NCI-H345 (cell line): ENCODE measurements at places on chromosomes 12 and 14.

- DNase-seq: no peak
Measured at GRCh38 chr12:65510007-65510406, 231.5 kb downstream of the MSRB3 start.

DNA sequence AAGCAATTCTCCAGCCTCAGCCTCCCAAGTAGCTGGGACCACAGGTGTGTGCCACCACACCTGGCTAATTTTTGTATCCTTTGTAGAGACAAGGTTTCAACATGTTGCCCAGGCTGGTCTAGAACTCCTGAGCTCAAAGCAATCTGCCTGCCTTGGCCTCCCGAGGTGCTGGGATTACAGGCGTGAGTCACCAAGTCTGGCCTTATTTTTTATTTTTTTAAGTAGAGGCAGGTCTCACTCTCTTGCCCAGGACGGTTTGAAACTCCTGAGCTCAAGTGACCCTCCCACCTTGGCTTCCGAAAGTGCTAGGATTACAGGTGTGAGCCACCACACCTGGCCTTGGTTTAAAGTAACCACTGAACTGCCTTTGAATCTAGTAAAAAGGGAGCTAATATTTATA, 56.8 kb downstream of the SPPL3 start:
- no peak for DNase-seq

GRCh38 chr12:2785017-2785416, 9.8 kb upstream of the FKBP4 start:
- DNase-seq: peak; percentile 6

DNA sequence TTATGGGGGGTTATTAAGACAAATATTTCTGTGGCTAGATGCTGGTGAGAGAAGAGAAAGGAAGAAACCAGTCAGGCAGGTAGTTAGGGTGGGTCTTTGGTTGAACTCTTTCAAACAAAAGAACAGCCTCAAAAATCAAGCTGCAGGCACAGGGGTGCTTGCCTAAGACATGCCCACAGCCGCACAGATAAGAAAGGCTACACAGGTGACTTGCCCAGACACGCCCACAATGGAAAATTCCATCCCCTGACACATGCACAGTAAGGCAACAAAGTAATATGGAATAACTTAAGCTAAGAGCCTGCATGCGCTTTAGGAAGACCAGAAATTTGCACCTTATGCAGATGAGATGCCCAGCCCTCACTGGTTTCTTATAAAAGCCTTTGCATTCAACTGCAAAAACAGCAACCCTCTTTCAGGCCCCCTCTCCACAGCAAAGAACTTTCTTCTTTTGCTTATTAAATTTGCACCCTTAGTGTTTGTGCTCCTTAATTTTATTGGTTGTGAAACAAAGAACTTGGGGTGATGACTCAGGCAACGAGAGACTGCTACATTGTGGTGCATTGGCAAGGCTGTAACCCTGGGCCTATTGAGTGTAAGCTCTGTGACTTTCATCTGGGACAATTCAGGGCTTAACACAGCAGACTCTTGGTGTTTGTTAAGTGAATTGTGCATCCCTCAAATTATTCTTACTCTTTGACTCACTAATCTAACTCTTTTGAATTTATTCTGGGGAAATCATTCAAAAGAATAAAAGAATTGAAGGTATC, 149.4 kb downstream of the RPAP3 start:
- DNase-seq: no peak

GRCh38 chr14:96052541-96053247, 13.5 kb downstream of the C14orf132 start:
- DNase-seq: no peak

DNA sequence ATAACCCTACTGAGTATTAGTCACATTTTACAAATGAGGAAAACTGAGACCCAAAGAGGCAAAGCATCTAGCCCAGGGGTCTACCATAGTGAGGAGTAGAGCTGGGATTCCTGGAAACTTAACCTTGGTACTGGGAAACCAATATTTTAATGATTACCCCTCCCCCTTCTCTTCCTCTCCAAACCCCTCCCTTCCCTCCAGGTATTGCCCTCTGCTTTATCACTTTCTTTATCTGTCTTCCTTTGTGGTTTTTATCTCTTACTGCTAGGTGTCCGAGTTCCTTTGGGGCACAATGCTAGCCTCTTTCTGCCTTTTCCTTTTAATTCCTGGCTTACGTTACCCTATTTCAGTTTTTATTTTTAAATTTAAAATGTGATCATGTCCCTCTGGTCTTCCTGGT, 2.8 kb downstream of the GABARAPL1 start:
- DNase-seq: no peak

DNA sequence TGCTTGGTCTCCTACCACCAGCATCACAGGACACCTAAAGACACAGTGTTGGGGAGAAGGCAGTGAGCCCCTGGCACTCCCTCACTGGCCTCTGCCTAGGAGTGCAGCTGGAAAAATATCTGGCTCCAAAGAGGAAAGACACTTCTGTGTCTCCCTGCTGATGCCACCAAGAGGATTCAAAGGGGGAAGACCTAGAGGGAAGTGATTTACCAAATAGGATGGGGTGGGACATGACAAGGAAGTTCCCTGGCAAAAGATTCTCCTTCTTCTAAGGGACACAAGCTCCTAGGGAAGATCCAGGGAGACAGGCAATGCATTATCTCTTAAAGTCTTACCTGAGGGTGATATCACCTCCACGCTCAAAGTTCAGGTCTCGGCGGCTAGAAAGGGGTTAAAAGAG, 6.1 kb downstream of the NDRG2 start:
- no peak for DNase-seq

GRCh38 chr12:13474381-13474780, 277.9 kb downstream of the EMP1 start:
- no peak for DNase-seq

DNA sequence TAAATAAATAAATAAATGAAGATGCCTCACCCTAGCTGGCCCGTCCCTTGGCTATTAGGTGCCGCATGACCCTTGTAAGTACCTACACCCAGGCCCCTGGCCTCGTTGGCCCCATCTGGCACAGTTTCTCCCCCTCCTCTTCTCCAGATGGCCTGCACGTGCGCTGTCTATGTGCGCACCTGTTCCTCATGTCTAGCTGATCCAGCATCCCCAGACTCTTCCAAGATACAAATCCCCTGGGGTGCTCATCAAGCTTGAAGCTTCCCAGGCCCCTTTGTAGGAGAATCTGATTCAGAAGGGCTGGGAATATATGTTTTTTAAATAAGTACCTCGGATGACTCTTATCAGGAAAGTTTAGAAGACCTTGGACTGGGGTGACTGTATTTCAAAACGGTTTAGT, 133.3 kb downstream of the CHST11 start:
- no peak for DNase-seq

DNA sequence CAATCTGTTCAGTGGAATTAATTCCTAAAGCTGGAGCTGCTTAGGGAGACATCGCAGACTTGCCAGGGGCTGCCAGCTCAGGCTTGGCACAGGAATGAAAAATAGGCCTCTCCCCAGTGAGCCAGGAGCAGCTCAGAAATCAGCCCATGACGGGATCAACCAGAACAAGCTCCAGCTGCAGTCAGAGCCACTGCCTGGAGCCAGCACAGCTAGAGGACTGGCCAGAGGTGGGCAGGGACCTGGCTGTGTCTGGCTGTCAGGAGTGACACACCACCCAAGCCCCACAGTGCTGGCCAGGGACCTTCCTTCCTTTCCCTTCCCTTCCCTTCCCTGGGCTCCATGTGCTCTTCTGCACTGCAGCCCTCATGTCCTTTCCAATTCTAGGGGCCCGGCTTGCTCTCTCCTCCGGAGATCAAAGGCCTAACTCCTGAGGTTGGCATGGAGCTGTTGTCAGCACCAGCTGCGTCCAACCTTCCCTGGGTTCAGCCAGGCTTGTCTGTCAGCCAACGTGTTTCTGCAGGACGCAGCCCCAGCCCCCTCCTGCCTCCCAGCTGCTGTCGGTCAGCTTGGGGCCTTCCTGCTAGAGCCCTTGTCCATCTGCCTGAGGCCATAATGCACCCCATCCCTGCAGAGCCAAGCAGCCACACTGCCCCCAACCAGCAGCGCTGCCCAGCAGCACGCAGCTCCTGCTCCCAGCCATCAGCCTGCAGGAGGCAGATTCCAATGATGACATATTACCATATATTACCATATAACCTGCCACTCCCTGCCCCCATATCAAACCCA, 149.3 kb downstream of the CALM1 start:
- DNase-seq: no peak

GRCh38 chr12:130863298-130863697, 8.6 kb upstream of the RAN start:
- no peak for DNase-seq

DNA sequence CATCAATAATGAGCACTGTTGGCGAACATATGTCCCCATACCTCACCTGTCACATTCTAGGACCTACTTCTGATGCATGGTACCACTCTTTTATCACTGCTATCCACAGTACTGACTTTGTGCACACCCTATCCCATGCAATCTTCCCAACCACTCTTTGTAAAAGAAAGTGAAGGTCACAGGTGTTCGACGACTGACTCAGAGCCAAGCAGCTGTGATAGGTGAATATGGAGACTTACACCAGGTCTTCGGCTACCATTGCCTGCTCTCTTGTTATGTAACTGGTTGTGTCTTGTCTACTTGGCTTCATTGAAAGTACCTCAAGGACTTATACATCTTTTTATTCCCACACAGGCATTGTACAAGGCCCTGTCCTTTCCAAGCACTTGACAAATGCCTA, 169.0 kb downstream of the ANO2 start:
- DNase-seq: no peak

- no peak for DNase-seq
Measured at GRCh38 chr12:113960030-113960429, 6.1 kb downstream of the RBM19 start.

- DNase-seq: peak; percentile 52
Measured at GRCh38 chr14:64693810-64694165, 10.4 kb upstream of the PLEKHG3 start.

DNA sequence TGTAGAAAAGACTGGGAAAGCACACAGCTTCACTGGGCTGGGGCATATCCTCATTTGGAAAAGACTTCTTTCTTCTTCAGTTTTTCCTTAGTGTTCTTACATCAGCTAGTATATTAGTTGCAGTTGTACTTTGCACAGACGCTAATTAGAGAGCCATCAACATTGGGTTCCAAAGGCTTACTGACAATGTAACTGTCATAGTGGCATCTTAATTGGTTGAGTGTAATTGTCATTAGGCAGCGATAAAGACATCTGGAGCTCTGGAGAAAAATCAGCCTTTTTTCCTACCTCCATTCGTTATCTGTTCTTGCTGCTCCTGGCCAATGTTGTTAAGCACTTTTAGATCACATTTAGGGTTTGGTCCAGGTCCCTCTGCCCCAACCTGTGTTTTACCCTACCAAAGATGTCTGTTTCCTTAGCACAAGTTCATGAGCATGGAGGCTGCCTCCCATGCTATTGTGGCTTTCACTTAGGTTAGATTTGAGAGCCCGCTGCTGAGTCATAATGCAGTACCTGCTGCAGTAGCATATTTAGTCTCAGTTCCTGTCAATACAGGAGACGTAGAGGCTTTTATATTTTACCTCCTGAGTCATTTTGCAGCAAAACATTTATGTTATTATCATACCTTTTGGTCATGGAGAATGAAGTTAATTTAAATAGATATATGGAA, 49.2 kb downstream of the FBXW8 start:
- DNase-seq: no peak

DNA sequence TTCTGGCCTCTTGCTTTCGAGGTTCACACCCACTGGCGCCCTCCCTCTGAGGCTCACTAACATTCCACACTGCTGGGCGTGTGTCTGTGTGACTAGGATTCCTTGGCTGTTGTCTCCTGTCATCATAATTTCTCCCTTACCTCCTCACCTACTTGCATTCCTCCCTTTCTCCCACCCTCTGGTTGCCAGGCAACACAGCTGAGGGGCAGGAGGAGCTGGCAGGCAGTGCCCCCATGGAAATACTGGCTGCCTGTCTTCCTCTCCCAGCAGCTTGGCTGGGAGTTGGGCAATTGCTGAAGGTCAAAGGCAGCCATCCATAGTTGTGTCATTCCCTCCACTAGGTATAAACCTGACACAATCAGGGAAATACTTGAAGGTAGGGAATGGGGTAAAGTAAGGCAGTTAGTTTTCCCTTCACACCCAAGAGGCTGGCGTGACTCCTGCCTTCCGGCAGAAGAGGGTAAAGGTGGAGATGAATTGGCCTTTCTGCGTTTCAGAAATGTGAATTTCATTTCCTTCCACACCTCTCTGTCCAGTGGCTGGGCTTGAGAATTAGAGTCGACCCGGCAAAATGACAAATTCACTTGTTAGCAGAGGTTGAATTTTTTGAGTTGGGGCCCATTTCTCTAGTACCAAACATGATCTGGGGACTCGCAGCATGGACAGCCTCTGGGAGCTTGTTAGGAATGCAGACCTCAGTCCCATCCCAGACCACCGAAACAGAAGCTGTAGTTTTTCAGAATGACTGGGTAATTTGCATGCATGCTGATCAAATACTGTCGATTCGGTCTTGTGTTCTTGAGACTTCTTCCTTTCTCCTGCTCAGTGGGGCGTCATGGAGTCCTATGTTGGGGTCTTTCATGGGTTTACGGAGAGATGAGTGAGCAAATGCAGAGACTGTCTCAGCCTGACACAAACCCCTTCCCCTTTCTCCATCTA, 24.3 kb upstream of the EMP1 start:
- DNase-seq: no peak

GRCh38 chr12:28759333-28759732, 389.7 kb upstream of the FAR2 start:
- no peak for DNase-seq

DNA sequence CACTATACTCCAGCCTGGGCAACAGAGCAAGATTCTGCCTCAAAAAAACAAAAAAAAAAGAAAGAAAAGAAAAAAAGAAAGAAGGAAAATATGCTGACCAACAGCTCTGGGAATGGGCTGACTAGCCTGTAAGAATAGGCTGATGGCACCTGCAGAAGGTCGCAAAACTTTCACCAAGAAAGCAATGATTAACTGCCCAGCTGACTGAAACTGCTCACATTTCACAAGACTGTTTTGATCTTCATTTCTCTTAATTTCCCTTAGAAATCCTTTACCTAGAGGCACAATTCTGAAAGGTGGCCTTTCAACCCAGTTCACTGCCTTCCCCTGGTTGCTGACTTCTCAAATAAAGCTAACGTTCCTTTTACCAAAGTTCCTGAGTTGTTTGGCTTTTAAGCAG, 12.4 kb downstream of the BEST3 start:
- DNase-seq: no peak

- DNase-seq: no peak
Measured at GRCh38 chr14:95547272-95547625, 12.4 kb downstream of the GLRX5 start.
